ENCODE measurements at places on chromosomes 4 and X.
A peak's percentile ranks its signal among the peaks of the same experiment; 100 is the strongest.

DNA sequence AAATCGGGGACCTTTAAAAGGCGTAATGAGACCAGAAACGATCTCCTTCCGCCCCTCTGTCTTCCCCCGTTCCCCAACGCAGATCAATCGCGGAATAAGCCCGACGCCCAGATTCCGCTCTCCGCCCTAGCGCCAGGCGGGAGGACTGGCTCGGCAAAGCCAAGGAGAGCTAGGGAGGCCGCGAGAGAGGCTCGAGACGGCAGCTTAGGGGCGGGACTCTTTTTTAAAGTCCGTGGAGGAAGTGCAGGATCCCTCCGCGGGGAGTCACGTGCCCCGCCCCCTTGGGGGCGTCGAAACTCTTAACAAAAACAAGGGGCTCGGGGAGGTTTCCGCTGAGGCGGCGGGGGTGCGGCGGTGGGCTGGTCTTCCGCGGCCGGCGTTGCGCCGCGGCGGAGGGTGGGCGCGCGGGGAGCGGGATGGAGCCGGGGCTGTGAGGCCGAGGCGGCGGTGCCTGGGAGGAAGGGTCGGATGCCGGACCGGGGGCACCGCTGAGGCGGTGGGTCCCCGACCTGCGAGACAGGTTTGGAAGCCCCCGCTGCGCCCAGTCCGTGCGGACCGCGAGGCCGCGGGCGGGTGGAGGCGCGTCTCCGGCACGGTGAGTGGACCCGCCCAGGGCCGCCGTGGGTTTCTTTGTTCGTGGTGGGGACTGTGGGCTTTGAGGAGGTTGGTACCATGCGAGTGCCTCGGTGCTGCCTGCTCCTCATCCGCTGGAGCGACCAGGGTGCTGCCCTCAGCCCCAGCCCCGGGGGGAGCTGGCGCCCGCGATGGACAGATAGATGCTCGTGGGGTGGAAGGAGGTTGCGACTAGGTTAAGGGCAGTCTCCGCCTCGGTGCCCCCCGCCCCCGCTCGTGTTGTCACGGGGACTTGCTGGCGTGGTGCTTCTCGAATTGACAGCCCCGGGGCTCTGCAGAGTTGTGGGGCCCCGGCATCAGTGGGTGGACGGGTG is at the start of gene CCNG2:
TSS of gene CCNG2 (plus strand) at position 296 of the 947 bp plus-strand sequence. CDS start 1,326 bp downstream, outside the sequence.
- H3K36me3 ChIP-seq: peaks cover 7% of the 10 kb centered on the region
- DNase-seq: peak; percentile 85
- no peaks in the 10 kb centered on the region for H3K4me1 ChIP-seq
- no peaks in the 10 kb centered on the region for H3K27me3 ChIP-seq
- H3K4me3 ChIP-seq: peak within 1 kb of the TSS; percentile 98

DNA sequence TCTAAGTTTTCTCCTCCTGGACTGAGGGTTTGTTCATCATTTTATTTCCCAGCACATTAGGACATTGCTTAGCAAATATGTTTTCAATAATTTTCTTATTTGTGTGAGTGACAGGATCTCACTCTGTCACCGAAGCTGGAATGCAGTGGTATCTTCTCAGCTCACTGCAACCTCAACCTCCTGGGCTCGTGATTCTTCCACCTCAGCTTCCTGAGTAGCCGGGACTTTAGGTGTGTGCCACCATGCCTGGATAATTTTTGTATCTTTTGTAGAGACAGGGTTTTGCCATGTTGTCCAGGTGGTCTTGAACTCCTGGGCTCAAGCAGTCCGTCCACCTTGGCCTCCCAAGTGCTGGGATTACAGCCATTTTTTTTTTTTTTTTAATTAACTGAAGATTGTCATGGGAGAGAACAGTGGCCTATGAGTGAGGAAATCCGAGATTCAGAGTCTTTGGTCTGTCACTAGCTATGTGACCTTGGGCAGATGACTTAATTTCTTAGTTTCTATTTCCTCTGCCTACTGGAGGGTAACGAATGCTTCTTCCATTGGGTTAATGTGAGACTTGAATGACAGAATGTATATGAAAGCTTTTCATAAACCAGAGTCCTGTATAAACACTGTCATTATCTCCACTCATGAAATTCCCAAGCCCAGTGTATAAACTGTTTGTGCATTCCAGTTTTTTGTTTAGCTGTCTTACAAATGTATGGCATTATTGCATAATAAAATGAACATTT is 23.9 kb downstream of the MOB1B start:
- H3K4me3 ChIP-seq: no peak overlapping the region
- H3K27ac ChIP-seq: no peak overlapping the region
- H3K4me1 ChIP-seq: no peaks in the 10 kb centered on the region
- no peaks in the 10 kb centered on the region for H3K27me3 ChIP-seq

- DNase-seq: no peak
- peaks cover 18% of the 10 kb centered on the region for H3K27me3 ChIP-seq
- no peak overlapping the region for H3K4me3 ChIP-seq
- no peaks in the 10 kb centered on the region for H3K4me1 ChIP-seq
These were observed 54.6 kb upstream of the DRP2 start for GRCh38 chrX:101164766-101165590.

GRCh38 chrX:150774798-150775568 is 81.8 kb downstream of the MTMR1 start:
- no peak overlapping the region for H3K4me3 ChIP-seq
- H3K27me3 ChIP-seq: peaks cover 4% of the 10 kb centered on the region
- no peak overlapping the region for H3K27ac ChIP-seq
- DNase-seq: no peak

- H3K36me3 ChIP-seq: no peaks in the 10 kb centered on the region
- no peak overlapping the region for H3K27ac ChIP-seq
- H3K4me1 ChIP-seq: no peaks in the 10 kb centered on the region
- H3K4me3 ChIP-seq: no peak overlapping the region
These were observed 435.6 kb downstream of the PCDH10 start for GRCh38 chr4:133584714-133585113.

DNA sequence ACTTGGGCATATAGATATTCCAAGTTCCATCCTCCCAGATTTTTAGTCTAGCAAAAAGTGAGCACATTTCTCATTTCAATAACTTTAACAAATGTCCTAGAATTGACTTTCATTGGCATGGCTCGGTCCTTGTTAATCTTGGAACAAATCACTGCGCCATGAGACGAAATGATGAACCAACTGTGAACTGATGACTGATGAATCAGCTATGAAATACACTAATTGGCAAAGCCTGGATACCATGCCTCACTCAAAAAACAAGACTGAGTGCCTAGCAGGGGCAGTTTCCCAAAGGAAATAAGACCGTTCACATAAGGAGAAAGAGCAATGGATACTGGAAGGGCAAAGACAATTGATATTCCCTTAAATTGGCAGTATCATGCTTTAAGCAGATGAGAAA is 248.6 kb upstream of the VEGFC start:
- no peaks in the 10 kb centered on the region for H3K27me3 ChIP-seq
- no peaks in the 10 kb centered on the region for H3K4me1 ChIP-seq
- no peak overlapping the region for H3K4me3 ChIP-seq
- no peaks in the 10 kb centered on the region for H3K36me3 ChIP-seq
- no peak overlapping the region for H3K27ac ChIP-seq

DNA sequence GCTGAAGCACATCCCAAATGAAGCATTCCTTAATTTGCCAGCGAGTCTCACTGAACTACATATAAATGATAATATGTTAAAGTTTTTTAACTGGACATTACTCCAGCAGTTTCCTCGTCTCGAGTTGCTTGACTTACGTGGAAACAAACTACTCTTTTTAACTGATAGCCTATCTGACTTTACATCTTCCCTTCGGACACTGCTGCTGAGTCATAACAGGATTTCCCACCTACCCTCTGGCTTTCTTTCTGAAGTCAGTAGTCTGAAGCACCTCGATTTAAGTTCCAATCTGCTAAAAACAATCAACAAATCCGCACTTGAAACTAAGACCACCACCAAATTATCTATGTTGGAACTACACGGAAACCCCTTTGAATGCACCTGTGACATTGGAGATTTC is 14.6 kb downstream of the TLR8 start:
- no peaks in the 10 kb centered on the region for H3K36me3 ChIP-seq
- DNase-seq: no peak
- no peak overlapping the region for H3K27ac ChIP-seq
- no peak overlapping the region for H3K4me3 ChIP-seq

- no peak overlapping the region for H3K27ac ChIP-seq
- no peaks in the 10 kb centered on the region for H3K4me1 ChIP-seq
- no peak for DNase-seq
These were observed 57.2 kb upstream of the RAB9B start for GRCh38 chrX:103889216-103889615.

DNA sequence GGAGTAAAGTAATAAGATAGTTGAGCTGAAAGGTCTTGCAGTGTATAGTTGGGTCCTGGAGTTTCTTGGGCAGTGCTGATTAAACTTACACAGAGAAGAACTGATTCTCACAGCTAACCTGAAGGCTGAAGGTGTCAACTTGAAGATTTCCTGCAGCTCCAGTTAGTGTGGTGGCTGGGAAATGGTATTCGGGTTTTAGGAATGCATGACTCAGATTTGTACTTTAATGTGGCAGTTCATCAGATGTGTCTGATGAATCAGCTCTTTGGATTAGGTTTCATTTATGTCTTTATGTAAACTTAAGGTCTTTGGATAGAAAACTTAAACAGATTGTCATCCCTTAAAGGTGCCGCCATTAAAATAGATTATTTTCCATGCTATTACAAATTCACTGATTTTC is 200.0 kb downstream of the IL1RAPL1 start:
- no peak overlapping the region for H3K4me3 ChIP-seq
- DNase-seq: no peak
- no peaks in the 10 kb centered on the region for H3K4me1 ChIP-seq
- H3K36me3 ChIP-seq: no peaks in the 10 kb centered on the region
- no peaks in the 10 kb centered on the region for H3K27me3 ChIP-seq

DNA sequence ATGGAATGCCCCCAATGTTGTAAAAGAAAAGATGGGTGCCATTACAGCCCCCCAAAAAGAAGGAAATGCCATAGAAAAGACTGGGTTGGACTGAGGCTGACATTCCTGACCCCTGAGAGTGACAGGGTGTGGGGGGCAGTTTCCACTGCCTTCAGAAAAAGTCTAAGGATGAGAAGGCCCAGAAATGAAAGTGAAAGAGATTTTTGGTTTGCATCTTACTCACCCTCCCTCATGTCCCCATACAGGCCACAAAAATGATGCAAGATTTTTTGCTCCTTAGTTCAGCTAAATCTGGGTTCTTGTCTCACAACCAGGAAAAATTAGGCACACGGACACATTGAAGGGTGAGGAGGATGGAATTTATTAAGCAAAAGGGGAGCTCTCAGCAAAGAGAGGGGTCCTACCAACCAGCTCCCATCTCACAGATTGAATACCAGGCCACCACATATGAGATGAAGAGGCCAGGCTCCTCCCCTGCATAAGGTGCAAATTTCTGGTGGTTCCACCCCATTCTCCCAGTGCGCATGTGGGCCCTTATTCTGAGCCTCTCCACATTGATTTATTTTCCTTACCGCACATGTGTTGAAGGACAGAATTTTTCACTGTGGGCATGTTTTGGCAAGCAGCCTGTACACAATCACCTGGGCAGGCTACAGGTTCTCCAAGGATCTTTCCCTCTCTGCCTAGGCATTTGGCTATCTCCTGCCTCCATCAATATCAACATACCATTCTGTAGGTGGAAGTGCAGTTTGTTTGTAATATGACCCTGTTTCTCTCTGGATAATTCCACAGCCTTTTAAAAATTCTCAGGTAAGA is 18.8 kb downstream of the PPP4R3C start:
- H3K36me3 ChIP-seq: no peaks in the 10 kb centered on the region
- no peaks in the 10 kb centered on the region for H3K27me3 ChIP-seq
- H3K4me1 ChIP-seq: no peaks in the 10 kb centered on the region
- H3K27ac ChIP-seq: no peak overlapping the region

DNA sequence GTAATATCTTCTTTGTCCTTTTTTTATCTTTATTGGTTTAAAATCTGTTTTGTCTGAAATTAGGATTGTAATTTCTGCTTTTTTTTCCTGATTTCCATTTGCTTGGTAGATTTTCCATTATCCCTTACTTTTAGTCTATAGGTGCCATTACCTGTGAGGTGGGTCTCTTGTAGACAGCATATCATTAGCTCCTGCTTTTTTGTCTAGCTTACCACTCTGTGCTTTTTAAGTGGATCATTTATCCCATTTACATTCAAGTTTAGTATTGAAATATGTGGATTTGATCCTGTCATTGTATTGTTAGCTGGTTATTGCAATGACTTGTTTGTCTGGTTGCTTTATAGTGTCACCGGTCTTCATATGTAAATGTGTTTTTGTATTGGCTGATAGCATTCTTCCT is 958.6 kb upstream of the SLIT2 start:
- no peaks in the 10 kb centered on the region for H3K4me1 ChIP-seq
- no peaks in the 10 kb centered on the region for H3K27me3 ChIP-seq
- H3K4me3 ChIP-seq: no peak overlapping the region
- H3K27ac ChIP-seq: no peak overlapping the region

- H3K4me1 ChIP-seq: no peaks in the 10 kb centered on the region
- H3K4me3 ChIP-seq: no peak overlapping the region
- no peaks in the 10 kb centered on the region for H3K27me3 ChIP-seq
- no peak overlapping the region for H3K27ac ChIP-seq
These were observed 10.5 kb downstream of the NELFA start for GRCh38 chr4:1998296-1998695.

- no peaks in the 10 kb centered on the region for H3K27me3 ChIP-seq
- H3K4me1 ChIP-seq: no peaks in the 10 kb centered on the region
- H3K36me3 ChIP-seq: no peaks in the 10 kb centered on the region
- no peak overlapping the region for H3K4me3 ChIP-seq
- no peak overlapping the region for H3K27ac ChIP-seq
- DNase-seq: no peak
These were observed 178.0 kb downstream of the DCLK2 start for GRCh38 chr4:150256225-150256620.

- no peaks in the 10 kb centered on the region for H3K4me1 ChIP-seq
- H3K36me3 ChIP-seq: no peaks in the 10 kb centered on the region
- no peaks in the 10 kb centered on the region for H3K27me3 ChIP-seq
- no peak overlapping the region for H3K27ac ChIP-seq
These were observed 81.3 kb downstream of the PLS3 start for GRCh38 chrX:115642311-115642710.

DNA sequence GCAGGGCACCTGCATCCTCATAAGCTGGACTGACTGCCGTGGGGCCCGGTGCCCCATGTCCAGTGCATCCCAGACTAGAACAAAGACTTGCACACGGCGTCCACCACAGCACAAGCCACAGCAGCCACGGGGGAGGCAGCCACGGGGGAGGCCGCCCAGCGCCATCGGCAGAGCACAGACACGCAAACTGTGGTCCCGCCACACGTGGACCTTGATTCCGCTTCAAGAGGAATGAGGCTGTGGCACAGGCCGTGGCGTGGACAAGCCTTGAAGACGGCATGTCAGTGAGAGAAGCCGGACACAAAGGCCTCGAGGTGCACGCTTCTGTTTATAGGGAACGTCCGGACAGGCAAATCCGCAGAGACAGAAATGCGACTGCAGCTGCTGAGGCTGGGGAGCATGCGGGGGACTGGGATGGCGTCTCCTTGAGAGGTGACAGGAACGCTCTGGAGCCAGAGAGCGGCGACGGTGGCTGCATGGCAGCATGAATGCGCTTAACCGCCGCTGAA is 10.1 kb upstream of the CPLX1 start:
- H3K4me1 ChIP-seq: no peaks in the 10 kb centered on the region
- no peak overlapping the region for H3K4me3 ChIP-seq
- peaks cover 3% of the 10 kb centered on the region for H3K36me3 ChIP-seq

- no peaks in the 10 kb centered on the region for H3K4me1 ChIP-seq
- no peaks in the 10 kb centered on the region for H3K36me3 ChIP-seq
- H3K4me3 ChIP-seq: no peak overlapping the region
- H3K27ac ChIP-seq: peak overlapping the region; percentile 33
- DNase-seq: no peak
These were observed 697 bp downstream of the SRPK3 start for GRCh38 chrX:153781428-153782047.

All from breast epithelium (tissue), 4 donors.